NCI-H446 treated with DMSO at 0.1 percent for 48 hours (cell line): ENCODE measurements at places on chromosomes 2 and 18.
A peak's percentile ranks its signal among the peaks of the same experiment; 100 is the strongest.

- no peak for DNase-seq
Observed at GRCh38 chr2:218536804-218537494, 31.2 kb downstream of the USP37 start.

- DNase-seq = no peak
Observed at GRCh38 chr18:72013427-72013850, 530.7 kb downstream of the CBLN2 start.

DNA sequence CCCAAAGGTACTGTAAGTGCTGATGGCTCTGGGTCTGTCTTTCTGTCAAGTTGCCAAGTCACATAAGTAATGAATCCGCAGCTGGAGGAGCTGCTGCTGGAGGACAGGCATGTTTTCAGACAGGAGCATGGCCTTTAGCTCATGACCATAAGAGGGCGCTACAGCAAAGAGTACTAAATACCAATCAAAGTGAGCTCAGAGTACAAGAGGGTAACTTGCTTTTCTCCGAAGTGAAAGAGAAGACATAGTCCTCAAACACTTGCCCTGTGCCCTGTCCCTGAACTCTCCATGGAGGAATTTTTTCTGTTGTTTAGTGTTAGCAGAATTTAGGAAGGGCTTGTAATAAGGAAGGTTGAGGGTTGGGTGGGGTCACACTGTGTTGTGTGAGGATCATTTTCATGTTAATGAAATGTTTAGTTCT is 58.0 kb upstream of the EML6 start:
- peak; percentile 42 for DNase-seq

- DNase-seq = peak; percentile 38
Observed at GRCh38 chr2:172031536-172031935, 31.8 kb downstream of the METAP1D start.

- DNase-seq = no peak
Observed at GRCh38 chr2:165815299-165816141, 21.5 kb upstream of the GALNT3 start.

GRCh38 chr2:40451918-40452605 is at the start of gene SLC8A1:
Gene SLC8A1 (minus strand): TSS chr2:40452090.
- DNase-seq = no peak

- DNase-seq = no peak
Observed at GRCh38 chr2:216657086-216657855, 24.1 kb downstream of the IGFBP2 start.

- DNase-seq = no peak
Observed at GRCh38 chr18:12288403-12288755, 19.7 kb upstream of the TUBB6 start.

DNA sequence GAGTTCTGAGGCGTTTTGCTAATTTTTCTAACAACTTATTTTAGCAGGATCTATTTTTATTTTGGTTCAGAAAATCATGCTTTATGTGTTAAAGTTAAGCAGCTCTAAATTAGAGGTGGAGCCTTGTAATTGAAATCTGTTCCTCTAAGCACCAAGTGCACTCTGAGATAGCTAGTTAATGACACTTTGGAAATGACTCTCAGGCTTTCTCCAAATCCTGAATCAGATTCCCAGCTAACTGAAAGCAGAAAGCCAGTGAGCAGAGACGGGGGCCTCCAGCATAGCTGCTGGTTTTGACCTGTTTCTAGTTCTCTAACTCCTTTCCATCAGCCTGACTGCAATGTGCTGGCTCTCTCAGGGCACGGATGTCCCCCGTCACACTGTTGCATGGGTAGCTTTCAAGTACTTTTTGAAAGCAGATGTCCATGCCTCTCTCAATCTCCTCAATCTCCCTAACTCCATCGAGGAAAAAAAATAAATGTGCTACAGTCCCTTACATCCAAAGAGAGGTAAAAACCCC is 326.5 kb downstream of the SATB2 start:
- DNase-seq = no peak

GRCh38 chr2:121483021-121483420 is 47.7 kb upstream of the RNU4ATAC start:
- DNase-seq = no peak

DNA sequence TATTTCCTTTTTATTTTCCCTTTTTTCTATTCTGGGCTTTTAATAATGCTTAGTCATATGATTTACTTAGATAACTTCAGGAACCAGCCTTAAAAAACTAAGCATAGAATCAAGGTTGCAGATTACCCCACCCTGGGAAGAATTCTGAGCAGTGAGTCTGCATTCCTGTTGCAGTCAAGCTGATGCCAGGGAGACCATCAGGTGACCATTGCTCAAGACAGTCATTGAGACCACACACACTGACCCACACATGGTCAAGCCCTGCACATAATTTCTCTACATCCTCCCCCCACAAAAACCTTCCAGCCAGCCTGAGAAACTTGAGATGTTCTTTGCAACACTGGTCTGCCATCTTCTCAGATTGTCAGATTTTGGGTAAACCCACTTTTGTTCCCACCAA is 83.9 kb downstream of the SH3YL1 start:
- no peak for DNase-seq

DNA sequence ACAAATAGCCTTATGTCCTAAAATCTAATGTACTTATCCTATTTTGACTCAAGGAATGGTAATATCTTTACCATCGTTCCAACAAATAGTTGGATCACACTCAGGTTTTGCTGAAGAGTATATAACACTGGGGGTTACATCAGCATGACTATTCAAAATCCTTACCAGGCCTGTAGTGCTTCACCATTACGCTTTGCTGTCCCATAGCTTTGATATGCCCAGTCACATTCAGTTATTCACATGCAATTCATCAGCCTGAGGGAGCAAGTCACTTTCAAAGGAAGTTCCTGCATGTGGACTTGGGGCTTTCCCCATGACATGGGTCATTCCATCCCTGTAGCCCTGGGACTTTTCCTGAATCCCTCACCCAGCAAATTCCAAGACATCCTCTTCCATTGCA is 39.6 kb downstream of the FTCDNL1 start:
- no peak for DNase-seq

DNA sequence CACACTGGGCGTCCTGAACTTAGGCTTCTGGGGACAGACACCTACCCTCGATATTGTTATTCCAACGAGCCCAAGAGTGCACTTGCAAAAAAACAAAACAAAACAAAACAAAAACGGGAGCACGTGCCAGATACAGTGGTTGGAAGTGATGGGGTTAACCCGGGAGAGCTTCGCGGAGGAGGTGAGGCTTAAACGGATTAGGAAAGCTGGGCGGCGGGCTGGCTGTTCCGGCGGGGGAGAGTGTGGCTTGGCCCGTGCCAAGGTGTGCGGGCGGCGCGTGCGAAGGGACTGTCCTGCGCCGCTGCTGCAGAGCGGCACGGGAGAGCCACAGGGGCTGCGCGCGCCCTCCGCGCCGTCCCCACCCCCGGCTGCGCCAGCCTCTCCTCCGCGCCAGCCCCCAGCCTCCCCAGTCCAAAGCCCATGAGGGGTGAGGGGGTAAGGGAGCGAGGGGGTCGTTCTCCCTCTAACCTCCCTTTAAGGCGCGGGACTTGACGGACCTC is 1.5 kb upstream of the SLC30A3 start:
- DNase-seq = no peak
